Colonic mucosa (tissue), 4 donors: ENCODE measurements at places on chromosomes 2 and 18. TPM values are rescaled to one million over a fixed set of nuclear protein-coding genes. Genes with fewer than 3 reads are reported as not detected.

The C2orf78 gene
- total RNA-seq = not detected

- peaks cover 3% of the 10 kb centered on the region for H3K4me1 ChIP-seq
- no peak overlapping the region for H3K27ac ChIP-seq
- H3K36me3 ChIP-seq = no peaks in the 10 kb centered on the region
- no peak for DNase-seq
- no peak overlapping the region for H3K4me3 ChIP-seq
- no peaks in the 10 kb centered on the region for H3K27me3 ChIP-seq
These were observed 6.2 kb upstream of the MGAT5 start for GRCh38 chr2:134247679-134248078.

DNA sequence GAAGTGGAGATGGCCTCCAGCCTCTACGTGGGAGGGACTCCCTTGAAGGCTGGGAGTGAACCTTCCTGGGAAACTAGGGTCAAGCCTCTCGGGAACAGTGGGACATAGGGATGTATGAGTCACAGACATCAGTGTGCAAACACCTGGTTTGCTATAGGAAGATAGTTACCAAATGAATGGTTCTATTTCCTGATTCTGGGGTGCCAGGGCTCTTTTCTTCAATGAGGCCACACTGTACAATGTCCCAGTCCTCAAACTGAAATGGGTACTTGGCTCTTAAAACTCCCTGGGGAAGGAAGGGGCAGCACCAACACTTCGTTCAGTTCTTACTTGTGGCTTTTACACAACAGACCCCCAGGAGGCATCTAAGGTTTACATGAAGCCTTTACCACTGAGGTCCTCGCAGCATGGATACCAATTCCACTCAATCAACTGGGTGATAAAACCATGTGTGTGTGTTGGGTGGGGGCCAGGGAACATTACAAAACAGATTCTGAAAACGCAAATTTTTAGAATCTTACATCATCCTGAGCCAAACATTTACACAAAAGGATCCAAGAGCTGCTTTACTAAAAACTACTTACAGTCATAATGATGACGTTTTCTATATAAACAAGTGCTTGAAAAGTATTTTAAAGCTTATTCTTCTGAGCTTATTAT, 10.4 kb downstream of the ERFE start:
- H3K27ac ChIP-seq = peak overlapping the region; percentile 48
- DNase-seq = no peak
- H3K36me3 ChIP-seq = peaks cover 8% of the 10 kb centered on the region
- peaks cover 2% of the 10 kb centered on the region for H3K27me3 ChIP-seq
- H3K4me1 ChIP-seq = peaks cover 2% of the 10 kb centered on the region

DNA sequence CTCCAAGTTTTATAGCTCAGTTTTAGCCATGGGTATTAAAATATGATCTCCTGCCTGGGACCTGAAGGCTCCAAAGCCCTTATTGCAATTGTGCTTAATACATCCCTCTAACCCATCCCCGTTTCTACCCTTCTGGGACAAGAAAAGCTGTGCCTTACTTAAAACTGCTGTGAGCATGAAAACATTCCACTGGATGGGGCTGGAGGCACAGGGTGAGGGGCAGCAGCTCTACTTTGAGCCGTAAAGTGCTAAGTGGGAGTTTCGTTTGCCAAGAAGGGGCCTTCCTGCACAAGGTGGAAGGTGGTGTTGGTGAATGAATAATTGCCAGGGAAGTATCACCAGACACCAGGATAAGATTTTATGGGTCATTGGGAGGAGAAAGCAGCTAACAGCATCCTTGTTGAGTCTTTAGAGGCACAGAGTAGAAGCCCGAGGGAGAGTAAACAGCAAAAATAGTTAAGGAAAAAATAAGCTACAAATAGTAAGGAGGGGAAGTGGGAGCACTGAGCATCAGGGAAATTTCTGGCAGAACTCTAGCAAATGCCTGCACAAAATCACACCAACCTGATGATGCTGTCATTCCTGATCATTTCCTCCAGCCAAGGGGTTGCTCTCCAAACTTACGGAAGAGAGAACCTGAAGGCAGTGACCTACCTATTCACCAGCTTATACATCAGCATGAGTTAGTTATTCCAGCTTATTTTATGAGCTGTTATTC, 218.4 kb downstream of the MREG start:
- no peak overlapping the region for H3K4me3 ChIP-seq
- DNase-seq = no peak
- H3K27me3 ChIP-seq = no peaks in the 10 kb centered on the region

DNA sequence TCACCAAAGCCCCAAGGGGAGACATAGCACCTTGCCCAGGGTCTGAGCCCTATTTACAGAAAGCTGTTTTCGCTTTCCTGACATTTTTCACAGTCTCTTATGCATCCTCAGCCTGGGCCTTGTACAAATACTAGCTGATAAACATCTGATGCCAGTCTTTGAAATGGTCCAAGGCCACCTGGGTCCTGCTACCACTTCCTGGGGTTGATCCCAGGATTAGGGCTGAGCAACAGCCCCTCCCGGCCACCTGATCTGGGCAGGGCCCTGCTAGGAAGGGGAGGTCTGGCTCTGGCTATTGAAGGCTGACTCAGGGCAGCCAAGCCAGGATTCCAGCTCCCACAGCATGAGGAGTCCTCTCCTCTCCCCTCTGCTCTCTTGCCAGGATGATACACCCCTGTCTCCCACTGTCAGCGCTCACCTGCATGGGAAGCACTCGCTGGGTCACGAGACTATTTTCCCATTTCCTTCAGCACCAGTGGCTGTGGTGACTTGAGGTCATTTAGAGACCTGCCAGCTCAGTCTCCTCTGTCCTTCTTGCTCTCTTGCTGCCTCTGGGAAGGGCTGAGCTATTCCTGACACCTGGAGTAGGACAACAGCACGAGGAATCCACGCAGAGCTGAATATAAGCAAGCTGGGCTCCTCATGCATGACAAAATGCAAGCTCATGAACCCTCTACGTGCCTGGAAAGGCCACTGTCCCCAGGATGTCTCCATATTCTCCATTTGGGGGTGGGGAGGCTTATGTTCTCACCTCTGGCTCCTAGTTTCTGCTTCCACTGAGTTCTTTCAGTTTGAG, 53.0 kb upstream of the LGALSL start:
- no peaks in the 10 kb centered on the region for H3K36me3 ChIP-seq
- peaks cover 25% of the 10 kb centered on the region for H3K4me1 ChIP-seq
- H3K4me3 ChIP-seq = no peak overlapping the region
- peak overlapping the region; percentile 76 for H3K27ac ChIP-seq

The CYP1B1 gene
- total RNA-seq = 3.5 TPM

- H3K4me3 ChIP-seq = no peak overlapping the region
- H3K36me3 ChIP-seq = no peaks in the 10 kb centered on the region
- no peak overlapping the region for H3K27ac ChIP-seq
- H3K27me3 ChIP-seq = no peaks in the 10 kb centered on the region
These were observed 262.9 kb downstream of the AFF3 start for GRCh38 chr2:99879481-99879880.

DNA sequence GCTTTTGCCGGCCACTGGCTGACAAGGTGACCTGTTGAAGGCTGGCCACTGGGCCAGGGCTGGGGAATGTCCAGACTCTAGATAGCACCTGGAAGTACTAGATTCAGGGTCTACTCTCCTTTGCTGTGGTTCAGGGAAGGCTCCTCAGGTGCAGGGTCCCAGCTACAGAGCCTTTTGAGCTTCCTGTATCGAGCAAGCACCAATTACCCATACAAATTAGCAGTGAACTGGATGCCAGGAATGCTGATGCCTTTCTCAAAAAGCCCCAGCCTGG, 213.4 kb downstream of the CYP26B1 start:
- no peak for DNase-seq
- H3K4me1 ChIP-seq = no peaks in the 10 kb centered on the region
- no peak overlapping the region for H3K27ac ChIP-seq
- no peaks in the 10 kb centered on the region for H3K36me3 ChIP-seq

DNA sequence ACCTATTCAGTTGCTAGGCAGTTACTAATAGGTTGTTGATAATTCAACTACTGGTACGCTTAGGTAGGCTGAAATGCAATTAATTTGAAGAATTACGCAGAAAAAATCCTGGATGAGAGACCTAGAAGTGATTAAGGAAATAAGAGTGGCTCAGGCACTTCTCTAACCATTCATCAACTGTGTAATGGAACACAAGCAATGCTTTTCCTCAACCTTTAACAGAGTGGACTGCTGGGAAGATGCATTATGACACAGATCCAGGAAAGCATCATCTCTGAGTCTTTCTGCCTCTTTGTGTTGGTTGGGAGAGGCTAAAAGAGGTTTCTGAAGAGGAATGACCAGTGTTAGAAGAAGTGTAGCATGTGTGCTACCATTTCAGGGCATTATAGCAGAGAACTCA, 992.2 kb downstream of the TSN start:
- no peaks in the 10 kb centered on the region for H3K27me3 ChIP-seq
- no peak for DNase-seq
- no peaks in the 10 kb centered on the region for H3K36me3 ChIP-seq
- no peaks in the 10 kb centered on the region for H3K4me1 ChIP-seq

DNA sequence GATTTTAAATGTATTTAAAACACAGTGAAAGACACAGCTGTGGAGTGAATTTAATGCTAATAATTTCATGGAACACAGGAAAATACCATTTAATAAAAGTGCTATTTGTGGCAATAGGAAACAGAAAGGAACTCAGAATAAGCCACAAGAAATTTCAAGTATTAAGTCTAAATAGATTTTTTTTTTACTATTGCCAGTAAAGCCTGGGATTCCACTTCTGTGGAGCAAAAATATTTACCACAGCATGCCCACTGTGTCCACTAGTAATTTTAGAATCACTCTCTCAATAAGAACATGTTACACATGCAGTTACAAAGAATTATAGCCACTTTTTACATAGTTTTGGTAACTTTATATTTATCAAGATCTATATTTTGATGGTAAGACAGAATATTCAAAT, 17.2 kb downstream of the KCTD18 start:
- H3K27ac ChIP-seq = no peak overlapping the region
- no peaks in the 10 kb centered on the region for H3K36me3 ChIP-seq
- H3K4me3 ChIP-seq = no peak overlapping the region
- DNase-seq = no peak

DNA sequence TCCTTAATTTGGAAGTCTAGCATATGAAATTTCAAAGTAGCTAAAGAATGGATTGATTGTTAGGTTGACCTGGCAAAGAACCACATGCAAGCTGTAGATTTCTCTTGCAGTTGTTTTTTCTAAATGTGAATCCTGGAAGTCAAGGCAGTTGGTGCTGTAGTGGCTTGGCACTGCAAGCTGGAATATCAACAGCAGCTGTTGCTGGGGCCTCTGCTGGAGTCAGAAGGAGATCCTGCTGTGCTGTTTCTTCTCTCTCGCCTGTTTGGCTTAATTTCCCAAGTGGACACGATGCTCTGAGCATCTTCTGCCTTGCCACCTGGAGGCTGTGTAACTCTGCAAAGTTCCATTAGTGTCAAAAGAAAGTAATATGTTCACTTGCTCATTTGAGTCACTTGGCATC, 12.6 kb downstream of the PIK3C3 start:
- H3K4me1 ChIP-seq = no peaks in the 10 kb centered on the region
- no peak for DNase-seq
- no peak overlapping the region for H3K4me3 ChIP-seq
- H3K27me3 ChIP-seq = no peaks in the 10 kb centered on the region
- no peaks in the 10 kb centered on the region for H3K36me3 ChIP-seq

The DTNA gene
- 7.5 TPM for total RNA-seq

DNA sequence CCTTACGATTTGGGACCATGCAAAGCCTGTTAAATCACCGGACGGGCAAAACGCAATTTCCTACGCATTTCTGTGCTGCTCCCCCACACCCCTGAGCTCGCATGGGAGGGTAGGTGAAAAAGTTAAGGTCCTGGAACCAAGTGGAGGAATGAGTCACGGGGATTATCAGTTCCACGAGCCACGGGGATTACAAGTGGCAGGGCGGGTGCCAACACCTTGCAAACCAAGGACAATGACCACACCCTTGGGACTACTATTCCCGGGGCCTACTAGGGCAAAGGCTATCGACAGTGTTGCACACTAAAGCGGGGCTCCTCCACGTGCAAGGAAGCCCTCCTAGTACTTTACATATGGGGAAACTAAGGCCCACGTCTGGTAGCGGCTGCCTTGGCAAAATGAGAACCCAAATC, 447 bp downstream of the RETSAT start:
- peaks cover 4% of the 10 kb centered on the region for H3K4me1 ChIP-seq
- peak overlapping the region; percentile 94 for H3K4me3 ChIP-seq
- no peaks in the 10 kb centered on the region for H3K36me3 ChIP-seq
- DNase-seq = peak; percentile 85

The NAT8 gene
- not detected for total RNA-seq

DNA sequence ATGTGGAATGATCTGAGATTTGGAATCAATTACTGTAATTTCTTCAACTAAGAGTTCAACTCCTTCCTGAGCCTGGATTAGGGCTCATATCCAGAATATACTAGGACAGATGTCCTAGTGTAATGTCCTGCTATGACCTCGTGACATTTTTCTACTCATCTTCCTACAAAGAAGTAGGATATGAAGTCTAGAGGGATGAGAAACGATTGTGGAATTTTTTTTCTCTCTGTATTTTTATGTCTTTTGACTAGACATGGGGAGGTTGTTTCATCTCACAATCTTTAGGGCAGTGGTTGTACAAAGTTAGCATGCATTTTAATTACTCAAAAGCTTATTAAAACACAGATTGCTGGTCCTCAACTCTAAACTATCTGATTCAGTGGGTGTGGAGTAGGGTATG, 203.0 kb downstream of the PARD3B start:
- no peak overlapping the region for H3K4me3 ChIP-seq
- no peaks in the 10 kb centered on the region for H3K27me3 ChIP-seq
- H3K27ac ChIP-seq = no peak overlapping the region

DNA sequence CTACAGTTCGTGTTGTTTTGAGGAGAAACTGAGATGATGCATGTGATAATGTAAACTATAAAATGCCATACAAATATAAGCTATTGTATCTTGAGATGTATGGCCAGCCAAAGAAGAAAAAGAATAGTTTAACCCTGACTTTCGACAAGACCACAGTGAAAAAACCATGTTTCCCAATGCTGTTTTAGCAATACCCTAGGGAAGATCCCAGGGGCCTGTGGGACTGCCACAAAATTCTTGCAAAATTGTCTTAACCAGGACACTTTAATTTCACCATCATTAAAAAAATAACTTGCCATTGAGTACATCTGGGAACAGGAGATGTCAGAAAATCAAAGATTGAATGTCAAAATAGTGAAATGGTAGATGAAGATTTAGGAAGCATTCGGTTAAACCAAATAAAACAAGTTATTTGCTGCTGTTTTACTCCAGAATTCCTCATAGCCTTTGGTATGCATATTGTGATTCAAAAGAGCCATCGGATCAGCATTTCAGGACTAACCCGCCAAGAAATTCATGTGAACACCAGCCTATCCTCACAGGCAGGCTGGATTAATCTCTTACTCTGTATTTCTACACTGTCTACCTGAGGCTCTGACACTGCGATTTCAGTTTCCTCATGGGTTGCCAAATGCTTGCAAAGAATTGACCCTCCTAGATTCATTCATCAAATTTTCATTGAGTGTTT, 49.0 kb upstream of the SP3 start:
- no peak overlapping the region for H3K4me3 ChIP-seq
- no peaks in the 10 kb centered on the region for H3K27me3 ChIP-seq
- H3K4me1 ChIP-seq = no peaks in the 10 kb centered on the region
- peak overlapping the region; percentile 73 for H3K27ac ChIP-seq
